ENCODE measurements at places on chromosomes 16 and 17. TPM values are rescaled to one million over a fixed set of nuclear protein-coding genes. Genes with fewer than 3 reads are reported as not detected.

The PLA2G10 gene
- total RNA-seq: not detected

The MYO15A gene
- total RNA-seq: 0.34 TPM

The CSH1 gene
- total RNA-seq: not detected

DNA sequence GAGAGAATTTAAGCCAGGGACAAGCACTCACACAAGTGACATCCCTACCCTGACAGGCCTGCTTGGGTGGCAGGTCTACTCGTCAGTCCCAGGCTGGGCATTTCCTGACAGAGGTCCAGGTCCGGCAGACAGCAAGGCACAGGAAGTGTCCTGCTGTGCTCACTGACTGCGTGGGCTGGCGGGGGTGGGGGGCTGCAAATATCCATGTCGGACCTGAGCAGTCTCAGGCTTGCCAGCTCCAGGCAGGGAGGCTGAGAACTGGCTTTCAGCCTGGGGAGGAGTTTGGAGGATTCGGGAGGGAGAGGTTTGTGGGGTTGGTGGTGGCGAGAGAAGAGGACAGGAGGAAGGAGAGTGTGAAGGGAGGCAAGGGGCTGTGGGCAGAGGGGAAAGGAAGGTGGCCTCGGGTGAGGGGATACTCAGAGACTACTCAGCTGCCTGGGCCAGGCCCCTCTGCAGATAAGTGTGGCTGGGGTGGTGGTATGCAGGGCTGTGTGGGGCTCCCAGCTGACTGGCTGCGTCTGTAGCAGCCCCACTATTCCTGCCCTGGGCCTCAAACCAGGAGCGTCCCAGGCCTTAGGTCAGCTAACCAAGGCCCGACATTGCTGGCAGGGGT lies 7.8 kb downstream of the HIC1 start:
- no peak for DNase-seq

DNA sequence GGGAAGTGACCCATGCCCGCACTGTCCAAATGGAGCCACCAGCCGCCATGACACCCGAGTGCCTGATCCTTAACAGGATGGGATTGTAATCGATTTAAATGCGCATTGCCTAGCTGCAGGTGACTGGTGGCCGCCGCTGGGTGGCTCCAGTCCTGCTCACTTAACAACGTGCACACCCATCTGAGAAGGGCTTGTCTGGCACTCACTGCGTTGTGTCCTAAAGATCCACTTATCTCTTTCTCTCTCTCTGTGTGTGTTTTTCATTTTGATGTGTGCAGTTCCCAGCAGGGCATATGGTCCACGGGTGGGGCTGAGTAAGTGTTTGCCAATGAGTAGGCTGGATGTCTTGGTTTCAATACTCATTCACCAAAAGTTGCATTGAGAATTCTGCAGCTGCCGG lies 80.6 kb downstream of the IRF8 start:
- DNase-seq: no peak

The KRTAP2-2 gene
- total RNA-seq: not detected

The CLEC10A gene
- total RNA-seq: not detected

DNA sequence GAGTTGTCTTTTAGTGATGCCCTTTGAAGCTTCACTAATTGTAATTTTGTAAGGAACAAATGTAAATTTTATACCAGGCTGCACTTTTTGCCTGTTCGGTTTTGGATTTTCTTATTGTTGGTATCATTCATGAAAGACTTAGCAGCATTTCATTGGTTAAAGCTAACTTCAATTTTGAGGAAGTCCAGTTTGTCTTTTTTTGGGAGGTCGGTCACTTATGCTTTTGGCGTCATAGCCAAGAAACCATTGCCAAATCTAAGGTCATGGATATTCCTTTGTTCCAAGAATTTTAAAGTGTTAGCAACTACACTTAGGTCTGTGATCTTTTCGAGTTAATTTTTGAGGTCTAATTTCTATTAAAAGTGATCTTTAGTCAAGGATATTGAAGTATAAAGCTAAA lies 77.1 kb downstream of the PRKCA start:
- no peak for DNase-seq

DNA sequence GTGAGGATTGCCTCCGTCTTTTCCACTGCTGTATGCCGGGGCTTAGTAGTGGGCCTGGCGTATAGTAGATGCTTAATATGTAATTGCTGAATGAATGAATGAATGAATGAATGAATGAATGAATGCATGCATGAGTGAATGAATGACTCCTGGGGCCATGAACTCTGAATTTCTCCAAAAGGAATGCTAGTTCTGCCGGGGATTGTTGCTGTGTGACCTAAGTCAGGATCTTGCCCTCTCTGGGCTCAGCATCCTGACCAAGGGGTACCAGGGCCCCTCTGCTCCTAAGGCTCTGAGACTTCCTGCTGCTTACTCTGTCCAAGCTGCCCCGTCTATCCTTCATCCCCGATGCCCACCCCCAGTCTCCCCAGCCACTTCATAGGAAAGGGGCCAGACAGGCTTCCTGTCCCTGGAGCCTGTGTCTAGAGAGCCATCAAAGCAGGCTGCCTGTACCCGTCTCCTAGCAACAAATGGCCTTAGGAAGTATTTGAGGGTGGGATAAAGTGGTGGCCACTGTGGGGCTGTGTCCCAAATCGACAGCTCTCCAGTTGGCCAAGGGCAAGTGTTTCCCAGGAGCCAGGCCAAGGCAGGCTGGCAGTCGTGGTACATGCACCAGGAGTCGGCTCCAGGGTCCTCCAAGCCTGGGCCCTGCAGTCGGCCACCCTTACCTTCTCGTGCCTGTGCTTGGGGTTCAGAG lies 11.6 kb upstream of the MPRIP start:
- no peak for DNase-seq

The CCDC144A gene
- 0.97 TPM for total RNA-seq

DNA sequence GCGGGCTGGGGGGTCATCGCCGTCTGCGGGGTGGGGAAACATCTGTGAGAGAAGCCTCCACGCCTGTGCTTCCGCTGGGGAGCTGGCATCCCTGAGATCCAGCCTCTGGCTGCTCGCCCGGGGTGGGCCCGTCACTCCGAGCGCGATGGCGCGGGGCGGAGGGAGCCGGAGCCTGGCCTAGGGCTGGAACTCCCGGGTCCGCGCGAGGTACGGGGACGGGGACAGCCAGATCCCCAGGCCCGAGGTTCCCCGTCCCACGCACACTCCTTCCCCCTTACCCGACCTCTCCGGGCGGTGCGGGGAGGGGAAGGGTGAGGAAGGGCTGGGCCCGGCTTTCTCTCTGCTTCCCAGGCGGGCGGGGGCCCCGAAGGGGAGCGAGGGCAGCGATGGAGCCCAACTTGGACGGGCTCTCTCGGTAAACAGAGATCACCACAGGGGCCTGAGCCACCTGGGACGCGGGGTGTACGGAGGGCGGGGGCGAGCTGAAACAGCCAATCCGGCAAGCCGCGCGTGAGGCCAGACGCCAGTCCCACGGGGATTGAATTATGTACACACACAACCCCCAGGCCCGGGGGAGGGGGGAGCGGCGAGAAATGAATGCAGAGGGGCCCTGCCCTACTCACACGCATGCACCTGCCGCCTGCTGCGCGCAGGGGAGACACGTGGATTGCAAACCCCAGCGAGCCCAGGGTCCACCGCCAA lies at the start of gene SLC16A11:
Gene SLC16A11, minus strand, starts transcription at position 596 of the 702 bp plus-strand sequence. Its CDS starts 579 bp downstream, at position 17.
- DNase-seq: no peak

The ACSM2A gene
- not detected for total RNA-seq

The GPR179 gene
- total RNA-seq: not detected

DNA sequence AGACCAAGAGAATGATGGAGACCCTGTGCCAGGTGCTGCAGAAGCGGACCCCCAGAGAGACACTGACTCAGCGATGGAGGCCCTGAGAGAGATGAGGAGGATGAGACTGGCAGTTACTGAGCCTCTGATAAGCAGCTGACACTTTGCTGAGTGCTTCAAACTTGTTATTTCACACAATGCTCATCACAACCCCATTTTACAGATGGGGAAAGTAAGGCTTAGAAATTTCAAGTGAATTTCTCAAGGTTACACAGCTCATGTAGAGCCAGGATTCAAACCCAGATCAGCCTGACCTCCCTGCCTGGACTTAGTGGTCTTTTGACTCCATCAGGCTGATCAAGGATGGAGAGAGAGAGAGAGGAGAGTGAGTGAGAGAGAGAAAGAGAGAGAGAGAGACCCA lies 27.2 kb downstream of the MRM1 start:
- no peak for DNase-seq

DNA sequence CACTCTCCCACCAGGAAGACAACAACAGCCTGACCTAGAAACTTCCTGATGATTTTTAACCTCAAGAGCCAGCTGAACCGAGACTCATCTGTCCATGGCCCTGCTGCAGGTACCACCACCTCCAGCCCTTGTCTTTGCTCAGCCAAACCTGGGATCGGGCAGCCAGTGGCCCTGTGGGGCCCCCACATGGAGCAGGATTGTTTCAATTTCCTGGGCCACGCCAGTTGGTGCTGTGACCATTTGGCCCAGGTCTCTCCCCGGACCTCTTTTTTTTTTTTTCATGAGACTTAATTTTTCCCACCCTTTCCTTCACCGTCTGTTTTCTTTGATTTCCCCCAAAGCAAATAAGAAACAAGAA lies 8.3 kb upstream of the HOXB2 start:
- no peak for DNase-seq

GRCh38 chr16:8099586-8099985 lies 490.7 kb downstream of the TMEM114 start:
- DNase-seq: no peak

GRCh38 chr17:58328195-58329034 lies at the start of gene TSPOAP1:
TSPOAP1 (minus strand) TSS chr17:58328795; CDS start chr17:58327920, 875 bp downstream.
- peak; percentile 92 for DNase-seq

- DNase-seq: no peak
These were observed 573.5 kb downstream of the KCNJ18 start for GRCh38 chr17:22265807-22266206.

The SLC2A4 gene
- total RNA-seq: not detected

The NEUROD2 gene
- total RNA-seq: not detected

- no peak for DNase-seq
These were observed 32.9 kb downstream of the SCNN1G start for GRCh38 chr16:23215435-23215834.

The KRT33A gene
- total RNA-seq: not detected

The HAS3 gene
- total RNA-seq: 0.44 TPM

DNA sequence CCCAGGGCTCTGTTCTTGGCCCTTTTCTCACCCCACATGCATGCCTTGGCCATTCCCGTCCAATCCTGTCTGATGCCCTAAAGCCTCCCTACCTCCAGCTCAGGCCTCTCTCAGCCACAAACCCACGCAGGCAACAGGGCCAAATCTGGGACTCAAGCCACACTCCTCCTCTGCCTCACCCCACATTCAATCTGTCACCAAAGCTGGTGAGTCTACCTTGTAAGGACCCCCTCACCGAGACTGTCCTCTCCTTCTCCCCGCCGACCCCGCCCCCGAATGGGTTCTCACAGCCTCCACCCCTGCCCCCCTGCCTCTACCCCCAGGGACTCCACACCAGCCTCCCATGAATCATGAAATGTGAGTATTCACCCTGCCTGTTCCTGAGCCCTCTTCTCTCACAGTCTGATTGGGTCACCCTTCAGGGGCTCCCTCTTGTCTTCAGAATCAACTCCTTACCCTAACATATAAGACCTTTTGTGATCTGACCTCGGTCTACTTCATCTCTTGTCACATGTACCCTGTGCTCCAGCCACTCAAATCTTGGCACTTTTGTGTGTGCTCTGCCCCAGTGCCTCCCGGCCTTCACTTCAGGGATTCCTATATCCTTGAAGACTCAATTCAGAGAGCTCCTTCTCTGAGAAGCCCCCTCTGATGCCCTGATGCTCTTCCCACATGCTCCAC lies 10.7 kb downstream of the EPOP start:
- DNase-seq: no peak

DNA sequence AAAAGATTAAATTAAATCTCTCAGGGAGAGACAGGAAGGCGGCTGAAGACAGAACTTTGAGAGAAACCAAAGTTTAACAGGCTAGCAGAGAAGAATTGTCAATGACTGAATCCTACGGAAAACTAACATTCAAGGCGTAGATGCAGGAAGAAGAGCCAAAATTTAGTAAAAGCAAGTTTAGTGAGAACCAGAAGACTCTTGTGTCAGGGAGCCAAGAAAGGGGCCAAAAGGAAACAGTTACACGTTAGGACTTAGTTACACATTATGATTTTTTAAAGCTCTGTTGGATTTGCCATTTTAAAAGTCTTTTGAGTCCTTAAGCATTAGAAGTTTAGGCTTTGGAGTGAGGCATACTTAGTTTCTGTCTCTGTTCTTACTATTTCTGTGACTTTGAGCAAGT lies 164.6 kb downstream of the CHD9 start:
- DNase-seq: no peak

- no peak for DNase-seq
These were observed 35.7 kb upstream of the GSG1L start for GRCh38 chr16:28098959-28099945.

DNA sequence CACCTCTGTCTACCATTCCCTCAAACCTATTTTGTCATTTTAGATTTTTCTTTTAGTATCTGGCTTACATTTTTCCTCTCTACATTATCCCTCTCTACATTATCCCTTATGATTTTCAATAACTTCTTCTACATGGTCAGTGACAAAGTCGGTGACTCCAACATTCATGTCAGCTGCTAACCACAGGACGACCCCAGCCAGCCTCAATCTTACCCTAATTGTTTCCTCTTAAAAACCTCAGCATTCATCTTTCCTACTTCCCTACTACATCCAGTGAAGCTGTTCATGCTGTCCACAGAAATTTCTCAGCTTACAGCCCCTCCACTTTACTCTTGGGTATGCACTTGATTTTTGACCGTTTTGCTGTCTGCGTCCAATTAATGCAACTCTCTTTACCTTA lies 8.3 kb downstream of the MYH10 start:
- DNase-seq: no peak

DNA sequence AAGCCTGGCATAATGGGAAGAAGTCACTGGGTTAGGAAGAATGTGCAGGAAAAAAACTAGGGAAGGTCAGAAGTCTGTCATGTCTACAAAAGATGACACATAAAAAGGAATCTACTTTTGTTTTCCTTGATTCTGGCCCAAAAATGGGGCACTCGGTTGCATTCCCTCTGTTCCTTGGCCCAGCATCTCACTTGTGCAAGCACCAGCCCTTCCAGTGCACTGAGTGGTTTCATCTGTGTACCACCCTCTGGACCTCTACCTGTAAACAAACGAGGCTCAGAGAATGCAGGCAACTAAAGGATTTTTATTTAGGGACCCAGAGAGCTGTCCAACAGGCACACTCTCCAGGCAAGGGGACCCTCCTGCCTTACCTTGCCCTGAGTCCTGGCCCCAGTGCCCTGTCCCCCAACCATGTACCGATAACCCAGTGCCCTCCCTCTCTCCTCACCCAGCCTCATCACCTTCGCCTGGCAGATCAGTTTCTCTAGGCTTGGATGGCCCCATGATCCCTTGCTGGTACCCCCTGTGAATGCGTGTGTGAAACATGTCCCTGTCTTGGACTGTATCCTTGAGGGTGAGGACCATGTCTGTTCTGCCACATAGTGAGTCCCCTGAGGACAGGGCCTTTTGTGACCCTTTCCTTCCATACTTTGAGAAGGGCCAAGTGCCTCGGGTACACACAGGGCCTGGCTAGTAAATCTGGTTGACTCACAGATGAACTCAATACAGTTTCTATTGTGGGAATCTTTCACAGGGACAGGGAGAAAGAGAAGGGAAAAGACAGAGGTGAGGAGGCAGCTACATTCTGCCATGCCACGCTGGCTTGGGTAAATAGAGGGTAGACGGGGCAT lies 13.3 kb downstream of the NXPH3 start:
- no peak for DNase-seq

The CLEC18A gene
- 0.63 TPM for total RNA-seq

GRCh38 chr17:28142305-28142704 lies 99.8 kb downstream of the NLK start:
- DNase-seq: no peak
